ENCODE measurements at places on chromosomes 3 and 15. TPM values are rescaled to one million over a fixed set of nuclear protein-coding genes. Genes with fewer than 3 reads are reported as not detected.

DNA sequence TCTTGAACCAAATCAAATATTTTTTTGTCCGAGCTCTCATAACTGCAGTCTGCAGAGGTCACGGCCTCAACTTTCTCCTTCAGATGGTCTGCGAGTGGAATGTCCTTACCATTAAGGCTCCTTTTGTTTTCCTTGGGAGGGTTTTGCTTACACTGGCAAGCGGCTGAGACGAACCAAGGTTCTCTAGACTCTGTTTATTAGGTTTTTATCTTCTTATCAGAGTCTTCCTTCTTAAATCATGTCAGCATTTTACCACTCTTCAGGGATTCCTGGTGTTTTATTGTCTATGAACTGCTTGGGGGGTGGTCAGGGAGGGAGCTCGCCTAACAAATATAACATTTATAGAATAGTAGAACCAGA is 773.7 kb upstream of the NR2F2 start:
- no peak for DNase-seq

DNA sequence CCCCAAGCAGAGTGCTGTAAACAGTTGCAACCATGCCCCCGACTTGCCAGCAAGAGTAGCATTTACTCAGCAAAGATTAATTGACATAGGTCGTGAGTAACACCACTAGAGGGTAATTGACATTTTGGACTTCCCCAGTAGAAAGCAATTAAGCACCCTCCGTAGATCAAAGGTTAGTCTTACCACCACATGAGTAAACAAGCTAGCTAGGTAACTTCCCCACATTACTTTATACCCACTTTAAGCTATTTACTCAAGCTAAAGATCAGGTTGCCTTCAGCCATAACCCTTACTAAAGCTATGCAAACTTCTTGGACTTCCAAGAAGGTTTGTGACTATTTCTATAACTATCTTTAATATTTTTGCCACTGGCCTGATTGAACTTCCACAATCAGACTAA is 1072.7 kb downstream of the OTOL1 start:
- DNase-seq = no peak

DNA sequence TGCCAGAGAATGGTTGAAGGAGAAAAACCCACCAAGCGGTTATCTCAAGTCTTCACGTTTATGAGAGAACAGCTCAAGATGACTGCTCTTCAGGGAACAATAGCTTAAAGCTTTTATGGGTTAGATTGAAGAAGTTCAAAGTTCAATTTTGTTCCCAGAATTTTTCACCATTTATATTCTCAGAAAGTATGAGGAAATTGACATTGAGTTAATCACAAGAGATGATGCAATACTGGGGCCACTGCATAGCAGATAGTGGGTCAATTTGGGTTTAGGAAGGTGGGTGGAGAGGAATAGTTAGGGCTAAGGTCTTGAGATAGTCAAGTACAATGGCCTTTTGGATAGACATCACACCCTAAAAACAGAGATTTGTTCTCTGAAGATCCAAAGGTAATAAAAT is 539.3 kb downstream of the SQOR start:
- no peak for DNase-seq

The ABI3BP gene
- not detected for total RNA-seq

The BLM gene
- 6.5 TPM for total RNA-seq

DNA sequence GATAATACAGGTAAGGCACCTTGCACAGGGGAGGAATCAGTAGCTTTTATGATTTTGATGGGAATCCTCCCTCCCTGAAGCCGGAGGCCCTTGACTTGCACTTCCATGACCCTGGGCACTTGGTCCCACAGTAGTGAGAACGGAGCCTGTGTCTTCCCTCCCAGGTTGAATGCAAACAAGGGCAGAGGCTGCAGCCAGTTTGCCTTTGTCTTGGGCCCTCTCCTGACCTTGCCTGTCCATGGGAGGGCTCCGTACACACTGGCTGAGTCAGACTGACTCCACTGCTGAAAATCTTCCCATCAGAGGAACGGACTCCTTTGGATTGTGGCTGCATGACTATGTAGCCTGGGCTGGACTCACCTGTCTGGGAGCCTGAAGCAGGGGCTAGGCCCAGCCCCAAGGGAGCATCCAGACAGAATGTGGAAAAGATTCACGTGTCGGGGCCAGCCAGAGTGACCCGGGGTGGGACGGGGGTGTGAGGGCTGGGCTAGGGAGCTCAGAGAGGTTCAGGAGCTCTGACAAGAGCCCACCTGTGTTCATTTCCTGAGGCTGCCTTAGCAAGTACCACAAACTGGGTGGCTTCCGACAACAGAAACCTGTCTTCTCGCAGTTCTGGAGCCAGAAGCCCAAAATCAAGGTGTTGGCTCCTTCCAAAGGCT is 9.5 kb downstream of the TBC1D21 start:
- DNase-seq = no peak

DNA sequence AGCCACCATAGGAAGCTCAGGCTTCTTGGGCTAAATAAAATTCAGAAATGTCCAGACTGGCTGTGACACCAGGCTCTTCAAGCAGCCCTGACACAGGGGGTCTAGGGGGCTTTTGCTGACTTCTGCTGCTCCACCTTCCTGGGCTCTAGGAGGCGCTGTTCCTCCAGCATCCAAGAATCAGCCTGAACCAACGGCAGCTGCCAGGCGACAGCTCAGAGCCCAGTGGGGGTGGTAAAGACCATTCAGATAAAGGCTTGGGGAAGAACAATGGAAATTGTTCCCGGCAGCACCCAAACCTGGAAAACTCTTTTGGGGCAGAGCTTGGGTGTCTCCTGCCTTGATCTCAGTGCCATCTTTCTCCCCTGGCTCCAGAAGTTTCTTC is 21.6 kb upstream of the PSTPIP1 start:
- DNase-seq = peak; percentile 61

GRCh38 chr15:78302579-78303312 is 3.3 kb upstream of the SKIC8 start:
- DNase-seq = no peak

The COL7A1 gene
- total RNA-seq = 1.9 TPM

- DNase-seq = no peak
Measured at GRCh38 chr3:66762916-66763693, 235.0 kb upstream of the KBTBD8 start.

- no peak for DNase-seq
Measured at GRCh38 chr15:79617071-79617470, 184.9 kb downstream of the MINAR1 start.

GRCh38 chr3:123658118-123658851 is 73.4 kb upstream of the HACD2 start:
- no peak for DNase-seq

DNA sequence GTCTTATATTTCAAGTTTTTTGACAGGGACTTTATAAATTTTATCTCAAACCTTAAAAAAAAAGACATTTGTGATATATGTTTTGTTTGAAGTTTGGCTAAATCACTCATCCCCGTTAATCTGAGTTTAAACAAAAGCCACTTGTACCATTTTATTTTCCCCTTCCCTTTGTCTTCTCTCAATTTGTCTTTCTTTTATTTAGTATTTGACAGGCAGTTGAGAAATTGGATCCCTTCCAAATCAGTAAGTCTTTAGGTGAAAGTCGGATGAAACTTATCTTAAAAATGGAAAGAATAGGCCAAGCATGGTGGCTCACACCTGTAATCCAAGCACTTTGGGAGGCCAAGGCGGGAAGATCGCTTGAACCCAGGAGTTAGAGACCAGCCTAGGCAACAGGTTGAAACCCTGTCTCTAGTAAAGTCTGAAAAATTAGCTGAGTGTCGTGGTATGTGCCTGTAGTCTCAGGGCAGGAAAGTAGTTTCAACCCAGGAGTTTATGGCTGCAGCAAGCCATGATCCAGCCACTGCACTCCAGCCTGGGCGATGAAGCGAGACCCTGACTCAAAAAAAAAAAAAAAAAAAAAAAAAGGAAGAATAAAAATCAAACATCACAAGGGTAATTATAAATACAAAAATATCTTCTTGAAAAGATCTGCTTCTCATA is 394.6 kb upstream of the TPM1 start:
- no peak for DNase-seq

The SEMA5B gene
- total RNA-seq = not detected

- no peak for DNase-seq
Measured at GRCh38 chr3:13584901-13585300, 36.0 kb downstream of the FBLN2 start.

The DISP2 gene
- 0.03 TPM for total RNA-seq

GRCh38 chr3:182957676-182958266 is 22.6 kb downstream of the DCUN1D1 start:
- no peak for DNase-seq

- no peak for DNase-seq
Measured at GRCh38 chr3:123817413-123817812, 66.7 kb downstream of the MYLK start.

- DNase-seq = no peak
Measured at GRCh38 chr3:72105306-72105705, 320.4 kb upstream of the PROK2 start.

- no peak for DNase-seq
Measured at GRCh38 chr15:78174401-78174800, 25.2 kb downstream of the IDH3A start.

DNA sequence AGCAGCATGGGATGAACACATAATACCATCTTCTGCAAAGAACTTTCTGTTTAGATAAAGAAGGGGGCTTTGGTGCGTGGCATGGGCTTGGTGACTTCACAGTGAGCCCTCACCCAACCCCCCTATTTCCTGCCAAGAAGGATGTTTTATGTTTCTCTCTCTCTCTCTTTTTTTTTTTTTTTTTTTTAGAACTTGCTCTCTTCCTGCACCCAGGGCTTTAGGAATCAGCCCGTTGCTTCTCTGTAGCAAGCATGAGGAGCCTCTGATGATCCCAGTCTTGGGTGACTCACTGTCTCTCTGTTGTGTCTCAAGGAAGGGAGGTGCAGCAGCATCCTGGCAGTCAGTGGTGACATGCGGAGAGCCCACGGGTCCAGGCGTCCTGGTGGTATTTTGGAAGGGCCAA is 49.1 kb downstream of the CCK start:
- DNase-seq = peak; percentile 31

GRCh38 chr3:2985479-2985878 is 124.7 kb downstream of the IL5RA start:
- DNase-seq = no peak

- peak; percentile 37 for DNase-seq
Measured at GRCh38 chr15:55222588-55222987, 25.8 kb upstream of the RSL24D1 start.

The PRSS50 gene
- not detected for total RNA-seq

The NR1I2 gene
- total RNA-seq = 0.49 TPM

- DNase-seq = no peak
Measured at GRCh38 chr3:14352002-14352627, 50.3 kb upstream of the SLC6A6 start.

DNA sequence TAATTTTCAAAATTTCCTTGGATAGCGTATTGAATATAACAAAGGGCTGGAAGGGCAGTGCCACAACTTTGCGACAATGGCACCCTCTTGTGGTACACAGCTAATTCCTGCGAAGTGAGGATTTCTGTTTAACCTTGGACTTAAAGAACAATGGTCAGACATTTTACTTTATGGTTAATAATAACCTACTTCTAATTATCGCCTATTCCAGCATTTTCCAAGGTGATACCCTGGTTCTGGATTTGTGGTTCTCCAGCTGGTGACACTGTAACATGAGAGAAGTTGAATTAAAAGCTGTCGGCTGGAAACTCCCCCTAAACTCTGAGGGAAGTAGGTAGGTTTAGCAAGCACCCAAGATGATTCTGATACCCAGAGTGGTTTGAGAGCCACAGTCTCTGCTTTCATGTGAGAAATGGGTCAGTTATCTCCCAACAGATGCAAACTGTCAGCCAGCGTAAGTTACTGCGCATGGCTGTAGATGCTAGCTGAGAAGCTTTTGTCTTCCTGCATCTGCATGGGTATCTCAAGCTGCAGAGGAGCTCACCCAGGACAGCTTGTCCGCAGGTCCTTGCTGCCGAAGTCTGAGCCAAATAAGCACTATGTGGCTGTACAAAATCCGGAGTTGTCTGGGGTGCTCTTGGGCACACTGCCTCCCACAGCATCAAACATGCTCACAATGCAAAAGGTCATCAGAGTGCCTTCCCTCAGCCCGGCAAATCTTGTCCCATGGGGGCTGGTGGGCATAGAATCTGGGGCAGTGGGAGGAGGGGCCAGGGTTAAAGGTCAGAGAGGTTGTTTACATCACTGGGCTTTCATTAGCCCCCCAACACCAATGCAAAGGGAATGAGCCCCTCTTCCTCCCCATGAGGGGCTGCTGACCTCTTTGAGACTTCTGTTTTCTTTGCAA is 6.6 kb upstream of the CHSY1 start:
- DNase-seq = peak; percentile 61

The SNX22 gene
- total RNA-seq = 0.33 TPM

- DNase-seq = no peak
Measured at GRCh38 chr3:113600418-113601182, 68.2 kb downstream of the SIDT1 start.

DNA sequence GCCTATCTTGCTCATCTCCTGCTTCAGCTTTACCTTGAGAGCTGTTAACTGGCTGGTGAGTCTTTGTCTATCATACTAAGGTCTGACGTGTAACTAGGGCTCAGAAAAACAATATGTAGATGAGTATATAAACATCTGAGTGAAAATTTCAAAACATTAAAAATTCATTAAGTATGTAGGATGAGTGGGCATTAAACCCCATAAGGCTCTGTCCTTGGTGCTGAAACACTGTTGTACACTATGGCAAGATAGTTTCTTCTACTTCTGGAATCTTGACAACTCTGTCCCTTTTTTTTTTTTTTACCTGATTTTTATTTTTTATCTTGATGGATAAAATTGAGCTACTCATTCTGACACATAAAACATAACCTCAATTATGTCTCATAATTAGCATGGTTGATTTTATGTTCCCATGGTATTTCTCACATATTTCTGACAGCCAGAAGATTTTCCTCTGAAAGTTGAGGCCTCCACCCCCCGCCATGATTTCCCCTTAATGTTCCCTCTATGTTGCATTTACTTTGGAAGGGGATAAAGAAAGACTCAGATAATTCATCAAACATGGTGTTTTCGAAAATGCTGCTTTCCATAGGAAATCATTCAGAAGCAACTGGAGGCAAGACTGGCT is 54.3 kb downstream of the DGKG start:
- DNase-seq = no peak

DNA sequence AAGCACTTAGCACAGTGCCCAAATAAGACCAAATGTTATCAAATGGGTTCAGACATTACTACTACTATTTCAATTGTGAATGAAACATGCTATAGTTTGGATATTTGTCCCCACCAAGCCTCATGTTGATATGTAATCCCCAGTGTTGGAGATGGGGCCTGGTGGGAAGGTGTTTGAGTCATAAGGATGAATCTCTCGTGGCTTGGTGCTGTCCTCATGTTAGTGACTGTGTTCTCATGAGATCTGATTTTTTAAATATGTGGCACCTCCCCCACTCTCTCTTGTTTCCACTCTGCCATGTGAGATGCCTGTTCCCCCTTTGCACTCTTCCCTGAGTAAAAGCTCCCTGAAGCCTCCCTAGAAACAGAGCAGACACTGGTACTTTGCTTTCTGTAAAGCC is 148.7 kb upstream of the TGFBR2 start:
- DNase-seq = no peak

The LRRC34 gene
- 0.33 TPM for total RNA-seq

The WHAMM gene
- total RNA-seq = 33.5 TPM

The UROC1 gene
- total RNA-seq = not detected

GRCh38 chr3:53122933-53123305 is 7.3 kb downstream of the RFT1 start:
- DNase-seq = no peak
